ENCODE measurements at places on chromosomes 7 and 10. TPM values are rescaled to one million over a fixed set of nuclear protein-coding genes. Genes with fewer than 3 reads are reported as not detected.

The ZFAND2A gene
- 45.3 TPM for total RNA-seq

The POM121C gene
- 34.4 TPM for total RNA-seq

The ARHGAP22 gene
- total RNA-seq: 0.93 TPM

The FEZF1 gene
- total RNA-seq: not detected

The CREB5 gene
- total RNA-seq: 5.4 TPM

The CHST12 gene
- total RNA-seq: 12.2 TPM

The SFXN2 gene
- 19.1 TPM for total RNA-seq

The ICA1 gene
- total RNA-seq: 41.9 TPM

The TRIM73 gene
- 3.2 TPM for total RNA-seq

The SAMD9 gene
- 33.1 TPM for total RNA-seq

The ADAP1 gene
- total RNA-seq: 80.7 TPM

The TYW1B gene
- total RNA-seq: 3.5 TPM

The CLDN3 gene
- total RNA-seq: 534 TPM

The CTTNBP2 gene
- 7.2 TPM for total RNA-seq

The PAPOLB gene
- total RNA-seq: 0.06 TPM

The MRPL32 gene
- 44.4 TPM for total RNA-seq

The UCN3 gene
- 5.9 TPM for total RNA-seq

The PNLIPRP2 gene
- 2.8 TPM for total RNA-seq

The TMEM139 gene
- total RNA-seq: 46.6 TPM

The CRHR2 gene
- total RNA-seq: not detected

The ADRA2A gene
- total RNA-seq: 16.2 TPM

The TEX36 gene
- not detected for total RNA-seq

The GIMAP1 gene
- 3.6 TPM for total RNA-seq

The FOXP2 gene
- 88.0 TPM for total RNA-seq

The DLG5 gene
- total RNA-seq: 78.3 TPM

The MBL2 gene
- not detected for total RNA-seq

The CYP2C9 gene
- total RNA-seq: 1.3 TPM

The SUN3 gene
- total RNA-seq: 0.31 TPM

The SKIDA1 gene
- total RNA-seq: 0.03 TPM

The TCF7L2 gene
- 99.6 TPM for total RNA-seq

The FAM180A gene
- 3.5 TPM for total RNA-seq

The CDHR1 gene
- total RNA-seq: 169 TPM

The ASL gene
- 145 TPM for total RNA-seq

The NANOS1 gene
- 2.7 TPM for total RNA-seq
